GOT3 (cell line): ENCODE measurements at places on chromosomes 7 and 10.

DNA sequence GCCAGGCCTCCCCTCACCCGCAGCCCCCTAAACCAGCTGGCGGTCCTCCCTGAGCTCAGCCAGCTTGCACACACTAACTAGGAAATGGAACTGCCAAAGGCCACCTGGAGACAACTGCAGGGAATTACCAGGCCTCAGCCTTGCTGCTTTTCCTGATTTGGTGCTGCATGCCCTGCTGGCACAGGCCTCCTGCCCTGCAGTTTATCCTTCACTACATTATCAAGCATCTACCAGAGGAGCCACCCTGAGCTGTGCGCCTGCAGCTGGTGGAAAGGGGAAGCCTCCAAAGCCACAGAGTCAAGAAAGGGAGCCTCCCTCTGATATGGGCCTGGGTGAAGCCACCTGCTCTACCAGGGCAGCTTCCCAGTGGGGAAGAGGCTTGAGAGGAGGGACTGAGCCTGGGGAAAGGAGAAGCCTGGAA lies 139.8 kb downstream of the GRID1 start:
- DNase-seq = no peak

DNA sequence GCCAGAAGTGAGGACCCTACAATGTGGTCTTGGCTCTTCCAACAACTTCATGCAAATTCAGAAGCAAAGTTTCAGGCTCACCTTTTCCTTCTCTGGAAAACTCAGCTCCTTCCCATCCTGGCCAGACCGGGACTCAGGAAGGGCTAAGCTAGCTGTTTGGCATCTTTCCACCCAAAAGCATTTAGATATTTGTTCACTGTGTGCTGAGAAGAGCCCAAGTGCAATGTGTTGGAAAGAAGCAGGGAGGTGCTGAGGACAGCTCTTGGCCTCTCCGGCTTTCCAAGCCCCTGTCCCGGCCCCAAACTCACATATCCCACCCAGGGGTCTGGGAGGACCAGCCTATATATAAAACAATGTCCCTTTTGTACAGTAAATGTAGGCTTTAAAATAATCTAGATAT lies 44.5 kb downstream of the MKI67 start:
- DNase-seq = no peak

DNA sequence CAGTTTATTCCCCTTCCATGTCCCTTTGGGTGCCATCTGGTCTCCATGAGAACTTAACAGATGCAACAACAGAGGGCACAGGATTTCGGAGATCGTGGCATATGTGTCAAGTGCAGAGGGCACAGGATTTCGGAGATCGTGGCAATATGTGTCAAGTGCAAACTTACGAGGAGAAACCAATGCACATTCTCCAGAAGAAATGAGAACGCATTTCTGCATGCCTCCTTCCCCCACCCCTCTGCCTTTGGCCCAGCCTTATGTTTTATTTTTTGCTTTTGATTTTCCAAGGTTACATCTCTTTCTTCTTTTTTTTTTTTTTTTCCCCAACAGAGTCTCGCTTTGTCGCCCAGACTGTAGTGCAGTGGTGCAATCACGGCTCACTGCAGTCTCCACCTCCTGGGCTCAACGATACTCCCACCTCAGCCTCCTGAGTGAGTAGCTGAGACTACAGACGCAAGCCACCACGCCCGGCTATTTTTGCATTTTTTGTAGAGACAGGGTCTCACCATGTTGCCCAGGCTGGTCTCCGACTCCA lies 586 bp upstream of the ANKRD26 start:
- no peak for DNase-seq

DNA sequence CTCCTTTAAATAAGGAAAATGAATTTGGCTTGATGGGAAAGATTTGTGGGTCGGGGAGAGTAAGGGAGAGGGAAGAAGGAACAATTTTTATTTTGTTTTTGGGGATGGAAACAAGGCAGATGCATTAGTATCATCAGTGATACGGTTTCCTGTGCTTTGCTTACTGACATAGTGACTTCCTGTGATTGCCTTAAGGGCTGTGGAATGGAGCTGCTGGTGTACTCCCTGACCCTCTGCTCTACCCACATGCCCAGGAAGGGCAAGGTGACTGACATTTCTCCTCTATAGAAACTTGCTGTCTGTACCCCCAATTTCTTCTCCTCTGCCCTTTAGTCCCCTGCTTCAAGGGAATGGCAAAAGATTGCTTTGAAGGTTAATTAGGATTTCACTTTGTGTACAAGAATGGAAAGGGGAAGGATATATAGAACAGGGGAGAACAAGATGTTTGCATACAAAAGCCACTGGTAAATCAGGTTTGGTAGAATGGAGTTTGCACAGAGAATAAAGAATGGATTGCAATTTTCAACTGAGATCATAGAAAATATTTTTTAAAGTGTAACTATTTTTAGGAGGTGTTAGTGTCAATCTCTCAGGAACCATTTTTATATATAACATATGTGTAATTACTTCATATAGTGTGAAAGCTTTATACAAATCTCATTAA lies 129.0 kb upstream of the AGR3 start:
- DNase-seq = no peak

- DNase-seq = no peak
Measured at GRCh38 chr7:13130321-13130720, 442.9 kb downstream of the ARL4A start.

GRCh38 chr7:156906200-156906649 lies 13.2 kb upstream of the LMBR1 start:
- DNase-seq = no peak

- DNase-seq = no peak
Measured at GRCh38 chr7:148972375-148972774, 55.9 kb downstream of the PDIA4 start.

DNA sequence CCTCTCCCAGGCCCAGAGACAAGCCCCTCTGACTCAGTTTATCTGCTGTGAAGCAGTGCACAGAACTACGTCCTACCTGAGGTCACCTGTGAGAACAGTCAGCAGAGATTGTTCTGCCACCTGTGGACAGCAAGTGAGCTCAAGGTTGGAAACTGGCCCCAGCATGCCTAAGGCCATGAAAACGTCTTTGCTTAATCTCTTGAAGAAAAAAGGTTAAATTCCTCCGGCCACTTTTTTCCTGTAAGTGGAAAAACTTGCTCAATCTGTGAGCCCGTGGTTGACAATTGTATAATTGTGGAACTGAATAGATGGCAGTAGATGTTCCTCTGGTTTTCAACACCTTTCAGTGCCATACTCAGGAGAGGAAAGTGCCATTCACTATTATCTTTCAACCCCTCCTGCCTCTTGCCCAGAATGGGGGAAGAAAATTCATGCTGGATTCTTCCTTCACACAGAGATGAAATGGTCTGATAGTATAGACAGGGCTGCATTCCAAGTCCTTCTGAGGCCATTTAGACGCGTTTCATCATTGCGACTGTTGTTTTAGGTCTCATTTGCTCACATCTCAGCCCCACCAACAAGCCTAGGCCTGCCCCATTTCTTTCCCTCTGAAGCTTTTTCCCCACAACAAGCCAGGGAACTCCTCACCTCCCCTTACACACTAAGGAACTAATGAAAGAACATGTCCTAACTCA lies 292.9 kb downstream of the FZD1 start:
- no peak for DNase-seq

DNA sequence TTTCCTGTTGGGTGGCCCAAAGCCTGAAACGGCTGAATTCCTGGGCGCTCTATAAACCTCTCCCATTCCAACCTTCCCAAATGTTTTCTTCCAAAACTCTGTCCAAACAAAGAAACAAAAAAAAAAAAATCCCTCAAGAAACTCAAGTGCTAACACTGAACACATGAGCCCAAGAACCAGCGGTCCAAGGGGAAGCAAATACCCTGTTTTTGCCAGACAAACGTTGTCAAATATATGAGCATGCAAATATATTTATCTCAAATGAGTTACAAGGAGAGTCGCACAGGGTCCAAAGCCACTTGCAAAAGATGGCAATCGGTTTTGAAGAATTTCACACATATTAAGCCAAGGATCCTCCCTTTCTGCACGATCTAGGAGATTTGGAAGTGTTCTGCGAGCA lies 23.3 kb upstream of the EMX2 start:
- no peak for DNase-seq

GRCh38 chr10:110695539-110695886 lies 51.4 kb downstream of the RBM20 start:
- DNase-seq = no peak

DNA sequence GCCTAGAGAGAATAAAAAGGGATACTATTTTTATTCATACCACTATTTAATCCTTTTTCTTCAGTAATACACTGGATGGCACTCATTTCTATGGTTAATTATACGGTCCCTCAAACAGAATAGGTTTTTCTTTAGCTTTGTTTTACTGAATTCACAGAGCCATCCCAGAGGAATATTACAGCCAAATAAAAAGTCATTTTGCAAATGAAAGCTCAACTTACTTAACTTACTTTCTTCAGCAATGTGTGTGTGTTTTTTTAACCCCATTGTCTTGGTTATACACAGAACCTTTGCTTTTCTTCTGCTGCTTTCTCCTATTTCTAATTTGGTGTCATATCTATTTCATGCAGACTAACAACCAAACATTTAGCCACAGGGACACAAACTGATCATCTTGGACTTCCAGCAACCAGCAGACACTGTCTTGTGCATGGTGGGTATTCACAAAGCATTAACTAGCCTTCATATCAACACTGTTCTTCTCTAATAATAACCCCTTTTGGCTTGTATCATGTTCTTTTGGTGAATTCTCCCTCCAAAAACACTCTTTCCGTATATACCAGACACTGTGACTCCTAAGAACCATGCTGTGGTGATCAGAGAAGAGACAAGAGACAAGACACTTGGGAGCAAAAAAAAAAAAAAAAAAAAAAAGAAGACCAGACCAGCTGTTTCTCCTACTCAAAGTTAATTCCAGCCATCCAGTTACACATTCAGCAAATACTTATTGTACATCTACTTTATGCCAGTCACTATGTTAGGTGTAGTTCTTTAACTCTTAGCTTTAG lies 40.4 kb downstream of the PIP4K2A start:
- no peak for DNase-seq

GRCh38 chr7:2934211-2934731 lies 90.2 kb upstream of the GNA12 start:
- no peak for DNase-seq
